ENCODE measurements at places on chromosomes 7 and 10.

- peak; percentile 82 for DNase-seq
Measured at GRCh38 chr10:129096065-129096984, 370.7 kb upstream of the MGMT start.

- no peak for DNase-seq
Measured at GRCh38 chr10:1044146-1044545, 4.8 kb downstream of the IDI1 start.

DNA sequence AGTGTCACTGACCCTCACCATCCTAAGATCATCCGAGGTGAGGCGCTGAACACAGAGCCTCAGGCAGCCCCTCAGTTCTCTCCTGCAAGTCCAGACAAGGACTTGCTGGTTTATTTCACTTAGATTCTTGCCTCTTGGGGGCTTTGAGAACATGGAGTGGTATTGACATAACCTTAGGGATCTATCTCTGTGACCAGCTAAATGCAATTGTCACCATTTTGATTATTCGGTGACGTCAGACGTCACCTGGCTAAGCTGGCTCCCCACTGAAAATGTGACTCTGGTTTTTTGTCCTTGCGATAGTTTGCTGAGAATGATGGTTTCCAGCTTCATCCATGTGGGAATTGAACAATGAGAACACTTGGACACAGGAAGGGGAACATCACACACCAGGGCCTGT lies 49.2 kb upstream of the SFMBT2 start:
- no peak for DNase-seq

GRCh38 chr10:35346248-35346647 lies 9.9 kb downstream of the CCNY start:
- no peak for DNase-seq

DNA sequence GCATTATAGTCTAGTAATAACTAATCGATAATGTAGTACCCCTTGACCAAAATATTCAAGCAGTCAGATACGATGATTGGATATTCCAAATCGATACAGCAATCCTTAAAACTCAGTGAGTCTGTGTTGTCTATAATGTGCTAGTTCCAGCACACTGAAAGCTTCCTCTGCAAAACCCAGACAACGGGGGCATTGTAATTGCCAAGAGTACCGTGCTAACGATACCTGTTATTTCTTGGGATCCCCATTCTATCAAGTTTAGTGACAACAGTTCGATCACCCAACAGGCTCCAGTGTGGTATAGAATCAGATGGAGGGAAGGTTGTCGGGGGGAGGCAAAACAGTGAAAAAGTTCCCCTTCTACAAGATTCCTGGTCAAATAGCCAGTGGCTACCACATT lies 865 bp downstream of the ZNF438 start:
- no peak for DNase-seq

GRCh38 chr10:12194752-12195271 lies 879 bp downstream of the NUDT5 start:
- DNase-seq: peak; percentile 32

DNA sequence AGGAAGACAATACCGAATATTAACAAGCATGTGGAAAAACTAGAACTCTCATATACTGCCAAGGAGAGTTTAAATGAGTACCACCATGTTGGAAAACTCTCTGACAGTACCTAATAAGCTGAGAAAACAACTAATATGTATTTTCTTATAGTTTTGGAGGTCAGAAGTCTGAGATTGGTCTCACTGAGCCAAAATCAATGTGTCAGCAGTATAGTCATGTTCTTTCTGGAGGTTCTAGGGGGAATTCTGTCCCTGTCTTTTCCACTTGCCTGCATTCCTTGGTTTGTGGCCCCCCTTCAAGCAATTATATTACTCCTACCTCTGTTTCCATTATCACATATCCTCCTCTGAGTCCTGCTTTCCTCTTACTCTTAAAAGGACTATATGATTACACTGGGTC lies 144.6 kb downstream of the HBP1 start:
- no peak for DNase-seq

DNA sequence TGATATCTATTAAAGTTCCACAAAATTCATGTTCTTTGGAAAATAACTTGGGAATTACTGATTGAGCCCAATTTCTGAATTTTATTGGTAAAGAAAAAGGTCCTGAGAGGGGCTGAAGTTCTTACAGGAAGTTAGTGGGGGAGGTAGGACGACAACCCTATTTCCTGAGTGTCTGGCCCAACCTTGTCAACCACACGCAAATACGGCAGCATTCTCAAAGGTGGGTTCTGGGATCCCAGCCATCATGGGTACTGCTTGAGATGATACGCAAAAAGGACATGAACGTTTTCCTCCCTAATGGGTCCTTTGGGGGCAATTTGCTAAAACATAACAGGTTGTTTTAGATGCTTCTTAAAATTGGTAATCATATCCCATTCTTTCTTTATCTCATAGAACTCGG lies 2.7 kb upstream of the PDCD4 start:
- no peak for DNase-seq

DNA sequence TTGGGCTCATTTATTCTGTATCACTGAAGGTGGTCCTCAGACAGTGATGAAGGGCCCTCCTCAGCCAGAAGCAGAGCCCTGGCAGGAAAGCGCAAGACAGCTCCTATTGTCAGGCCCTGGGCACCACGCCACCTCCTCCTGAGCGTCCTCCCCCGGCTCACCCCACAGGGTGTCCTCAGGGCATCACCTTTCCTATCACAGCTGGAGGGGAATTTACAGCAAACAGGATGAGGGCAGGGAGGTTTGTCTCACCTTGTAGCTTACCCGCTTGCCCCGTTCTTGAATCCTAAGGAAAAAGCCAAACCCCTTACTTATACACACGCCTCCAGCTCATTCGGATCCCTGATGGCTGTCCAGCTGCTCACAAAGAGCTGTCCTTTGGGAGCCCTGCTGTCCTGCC lies 50.2 kb upstream of the LANCL2 start:
- DNase-seq: no peak

Measured in fibroblast of skin of right quadriceps (primary cell).